Regular cardiac myocyte (primary cell): ENCODE measurements at places on chromosomes 7 and 10. TPM values are rescaled to one million over a fixed set of nuclear protein-coding genes. Genes with fewer than 3 reads are reported as not detected.

The DBNL gene
- 136 and 219 TPM in 2 replicates for total RNA-seq

The SORBS1 gene
- total RNA-seq = 0.19 and 1.1 TPM in 2 replicates

The AKR1C8 gene
- total RNA-seq = not detected in 2 replicates

The MEPCE gene
- 16.3 and 26.6 TPM in 2 replicates for total RNA-seq

The FAM25G gene
- not detected in 2 replicates for total RNA-seq

The LRIT1 gene
- not detected in 2 replicates for total RNA-seq

The CNPY1 gene
- total RNA-seq = not detected in 2 replicates

The HDAC9 gene
- 18.2 and 51.9 TPM in 2 replicates for total RNA-seq

The OR2A5 gene
- total RNA-seq = not detected in 2 replicates

The TRIM50 gene
- not detected in 2 replicates for total RNA-seq

The TDRD1 gene
- 1.9 and 5.1 TPM in 2 replicates for total RNA-seq

The TMEM270 gene
- total RNA-seq = not detected in 2 replicates

The SDHAF3 gene
- 3.9 and 10.4 TPM in 2 replicates for total RNA-seq

The LRRC17 gene
- total RNA-seq = 70.0 and 147 TPM in 2 replicates

The GPR26 gene
- not detected in 2 replicates for total RNA-seq

The NPY4R2 gene
- total RNA-seq = 0.19 and 0.28 TPM in 2 replicates

The WIPF3 gene
- total RNA-seq = not detected in 2 replicates

The PRPS1L1 gene
- not detected in 2 replicates for total RNA-seq

The BAG3 gene
- total RNA-seq = 9.0 and 24.9 TPM in 2 replicates

The ENO4 gene
- total RNA-seq = under 0.01 TPM in 1 of 2 replicates, not detected in the other

The IDI2 gene
- total RNA-seq = 0.28 TPM in 1 of 2 replicates, not detected in the other

The UBE3C gene
- 98.4 and 113 TPM in 2 replicates for total RNA-seq

The PRSS37 gene
- not detected in 2 replicates for total RNA-seq

The CUL1 gene
- total RNA-seq = 47.6 and 55.8 TPM in 2 replicates

The CRYGN gene
- total RNA-seq = 0.56 TPM in 1 of 2 replicates, not detected in the other

The ZNF425 gene
- total RNA-seq = 3.1 and 3.4 TPM in 2 replicates

The CALCR gene
- not detected in 2 replicates for total RNA-seq

The ASB4 gene
- total RNA-seq = not detected in 2 replicates

The PIK3CG gene
- total RNA-seq = 0.19 and 1.1 TPM in 2 replicates

The NPC1L1 gene
- total RNA-seq = under 0.01 TPM in 2 replicates

The RASA4B gene
- 2.0 and 2.9 TPM in 2 replicates for total RNA-seq

The HOXA10 gene
- not detected in 2 replicates for total RNA-seq

The SLC25A13 gene
- 9.9 and 28.4 TPM in 2 replicates for total RNA-seq

The FFAR4 gene
- not detected in 2 replicates for total RNA-seq

The ASL gene
- 45.1 and 90.9 TPM in 2 replicates for total RNA-seq

The ZNF485 gene
- total RNA-seq = 3.6 and 4.8 TPM in 2 replicates

The SPDYE16 gene
- total RNA-seq = 0.56 TPM in 1 of 2 replicates, not detected in the other

The CNOT4 gene
- 5.6 and 7.3 TPM in 2 replicates for total RNA-seq

The NOS3 gene
- 1.1 and 5.8 TPM in 2 replicates for total RNA-seq

The SPACDR gene
- 0.19 and 1.7 TPM in 2 replicates for total RNA-seq

The RNF148 gene
- total RNA-seq = 0.28 and 0.38 TPM in 2 replicates

The SDK1 gene
- total RNA-seq = under 0.01 and 0.19 TPM in 2 replicates

The SLC25A28 gene
- 4.6 and 16.3 TPM in 2 replicates for total RNA-seq

The GIMAP4 gene
- 0.56 and 0.58 TPM in 2 replicates for total RNA-seq

The NEUROD6 gene
- not detected in 2 replicates for total RNA-seq

The OR13A1 gene
- not detected in 2 replicates for total RNA-seq

The HOXA3 gene
- under 0.01 TPM in 1 of 2 replicates, not detected in the other for total RNA-seq

The CALY gene
- not detected in 2 replicates for total RNA-seq

The KNDC1 gene
- 0.19 and 0.85 TPM in 2 replicates for total RNA-seq

The PDIA4 gene
- total RNA-seq = 558 and 610 TPM in 2 replicates

The SPAM1 gene
- not detected in 2 replicates for total RNA-seq

The CDHR1 gene
- 0.19 and 0.56 TPM in 2 replicates for total RNA-seq

The CAMK1D gene
- 1.5 and 2.8 TPM in 2 replicates for total RNA-seq

The DRGX gene
- total RNA-seq = not detected in 2 replicates
